Amygdala (tissue), 56 donors: ENCODE measurements at places on chromosomes 5 and 9.

DNA sequence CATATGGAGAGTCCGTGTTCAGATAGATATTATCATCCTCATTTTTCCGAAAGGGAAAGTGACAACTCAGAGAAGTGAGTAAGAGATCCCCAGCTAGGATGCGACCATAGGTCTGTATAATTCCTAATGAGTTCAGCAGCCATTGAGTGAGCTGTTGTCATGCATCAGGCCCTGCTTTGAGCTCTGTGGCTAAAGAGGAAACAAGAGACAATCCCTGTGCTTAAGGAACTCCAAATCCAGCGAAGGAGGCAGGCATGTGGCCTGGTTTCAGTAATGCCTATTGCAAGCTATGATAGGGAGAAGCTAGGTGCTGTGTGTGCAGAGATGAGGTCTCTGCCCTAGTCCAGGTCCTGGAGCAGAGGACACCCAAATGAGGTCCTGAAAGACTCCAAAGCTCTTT lies 192.8 kb downstream of the ACTL7B start:
- no peak for DNase-seq

GRCh38 chr5:109155625-109156024 lies 254.1 kb downstream of the PJA2 start:
- no peak for DNase-seq

DNA sequence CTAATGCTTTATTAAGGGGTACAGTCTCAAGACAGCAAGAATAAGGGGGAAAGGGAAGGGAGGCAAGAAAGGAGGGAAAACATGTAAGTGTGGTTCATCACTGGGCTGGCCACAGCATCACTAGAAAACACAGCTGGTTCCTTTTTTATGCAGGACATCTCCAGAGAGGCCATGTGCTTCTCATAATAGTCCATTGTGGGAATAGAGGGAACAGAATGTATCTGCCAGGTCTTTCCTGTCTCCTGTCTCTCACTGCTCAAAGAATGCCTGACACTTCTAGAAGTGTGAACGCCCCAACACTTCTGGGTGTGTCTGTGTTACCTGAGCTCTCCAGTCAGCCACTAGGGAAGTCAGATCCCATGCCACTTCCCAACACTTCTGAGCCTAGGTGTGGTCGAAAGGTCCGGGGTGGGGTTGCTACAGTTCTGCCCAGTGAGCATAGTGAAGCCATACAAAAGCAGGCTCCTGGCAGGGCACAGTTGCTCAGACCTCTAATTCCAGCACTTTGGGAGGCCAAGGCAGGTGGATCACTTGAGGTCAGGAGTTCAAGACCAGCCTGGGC lies 255.6 kb upstream of the SLC30A5 start:
- DNase-seq: no peak

GRCh38 chr5:55497712-55498111 lies 37.1 kb downstream of the PLPP1 start:
- DNase-seq: no peak

DNA sequence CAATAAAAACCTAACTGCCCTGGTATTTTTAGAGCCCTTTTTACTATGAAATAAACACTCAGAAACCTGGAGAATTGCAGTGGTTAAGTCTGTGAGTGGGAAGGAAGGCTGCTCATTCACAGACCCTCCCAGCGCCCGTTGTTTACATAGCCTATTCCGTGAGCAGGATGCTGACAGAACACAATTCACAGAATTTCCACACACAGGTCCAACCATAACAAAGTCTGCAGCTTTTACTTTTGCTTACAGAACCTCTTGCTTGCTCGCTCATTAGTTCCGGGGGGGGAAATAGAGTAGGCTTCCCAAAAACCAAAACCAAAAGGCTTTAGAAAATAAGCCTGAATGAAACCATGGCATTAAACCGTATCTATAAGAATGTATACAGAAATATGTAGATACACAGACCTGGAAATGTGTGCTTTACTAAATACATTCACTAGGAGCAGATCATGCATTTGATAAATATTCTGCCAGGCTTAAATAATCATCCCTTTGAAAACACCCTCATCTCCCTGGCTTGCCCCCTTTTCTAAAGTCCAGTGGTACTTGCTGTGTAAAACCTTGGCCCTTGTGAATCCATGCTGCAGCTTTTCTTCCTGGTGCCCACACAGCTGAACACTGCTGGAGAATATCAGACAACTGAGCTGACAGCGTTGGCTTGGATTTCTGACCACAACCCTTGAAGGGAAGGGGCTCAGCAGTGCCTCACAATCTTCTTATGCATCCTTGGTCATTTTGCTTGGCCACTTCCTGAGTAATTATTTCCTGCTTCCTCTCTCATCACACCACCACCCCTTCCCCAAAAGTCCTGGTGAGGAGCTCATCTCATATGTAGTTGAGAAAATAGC lies 128.0 kb downstream of the FANCC start:
- DNase-seq: no peak

- DNase-seq: no peak
Measured at GRCh38 chr5:139243425-139243970, 45.3 kb upstream of the SIL1 start.

DNA sequence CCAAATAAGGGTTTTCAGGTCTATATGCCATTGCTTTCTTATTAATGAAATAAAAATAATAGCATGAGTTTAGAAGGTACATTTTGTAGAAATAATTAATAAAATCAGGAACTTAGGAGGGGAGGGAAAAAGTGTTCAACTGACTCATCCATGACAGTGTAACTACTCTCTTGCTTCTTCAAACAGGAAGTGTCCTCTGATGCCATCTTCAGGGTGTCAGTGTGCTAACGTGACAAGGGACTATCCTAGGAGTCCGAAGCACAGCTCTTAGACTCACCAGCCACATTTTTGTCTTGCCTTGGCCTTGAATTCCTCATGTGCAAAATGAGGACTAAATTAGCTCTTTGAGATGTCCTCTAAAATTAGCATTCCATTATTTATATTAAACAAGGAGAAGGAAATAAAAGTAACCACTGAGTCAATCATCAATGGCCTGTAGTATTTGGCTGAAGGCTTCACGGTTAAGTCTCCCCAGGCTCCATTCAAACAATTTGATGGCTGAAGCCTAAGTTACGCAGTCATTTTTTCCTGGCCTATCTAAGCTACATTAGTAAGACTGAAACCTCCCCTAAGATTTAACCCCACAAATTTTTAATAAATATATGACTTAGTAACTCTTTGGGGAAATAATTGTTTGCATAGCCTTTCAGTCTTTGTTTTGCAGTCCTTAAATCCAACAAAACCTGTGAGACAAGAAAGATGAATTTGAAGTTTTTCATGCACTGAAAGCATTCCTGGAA lies 151.1 kb downstream of the ARL15 start:
- DNase-seq: no peak
